ENCODE measurements at places on chromosomes 11 and 22. TPM values are rescaled to one million over a fixed set of nuclear protein-coding genes. Genes with fewer than 3 reads are reported as not detected.

Gene FGF4
- total RNA-seq, result not detected

Gene SCGB1C1
- total RNA-seq, result not detected

Gene OR5P2
- total RNA-seq, result 7.9 TPM

Gene TSGA10IP
- total RNA-seq, result not detected

Gene FAM83F
- 3.1 TPM for total RNA-seq

Gene OR52E2
- total RNA-seq, result not detected

Gene IFTAP
- total RNA-seq, result 47.2 TPM

Gene RFPL1
- not detected for total RNA-seq

Gene ESAM
- total RNA-seq, result 13.3 TPM

Gene DEUP1
- total RNA-seq, result 0.16 TPM

Gene ACRV1
- not detected for total RNA-seq

Gene RAG1
- 1.6 TPM for total RNA-seq

Gene KCNJ11
- total RNA-seq, result 1.4 TPM

Gene OR52R1
- not detected for total RNA-seq

Gene SEZ6L
- total RNA-seq, result 2.0 TPM

Gene BDNF
- total RNA-seq, result 3.3 TPM

Gene MB
- total RNA-seq, result 12.5 TPM

Gene NLRP6
- not detected for total RNA-seq

Gene GGTLC3
- total RNA-seq, result not detected

Gene CBY1
- total RNA-seq, result 17.0 TPM

Gene TM7SF2
- 9.6 TPM for total RNA-seq

Gene PNPLA3
- 0.37 TPM for total RNA-seq
